ENCODE measurements at places on chromosomes 16 and 17.
A peak's percentile ranks its signal among the peaks of the same experiment; 100 is the strongest.

DNA sequence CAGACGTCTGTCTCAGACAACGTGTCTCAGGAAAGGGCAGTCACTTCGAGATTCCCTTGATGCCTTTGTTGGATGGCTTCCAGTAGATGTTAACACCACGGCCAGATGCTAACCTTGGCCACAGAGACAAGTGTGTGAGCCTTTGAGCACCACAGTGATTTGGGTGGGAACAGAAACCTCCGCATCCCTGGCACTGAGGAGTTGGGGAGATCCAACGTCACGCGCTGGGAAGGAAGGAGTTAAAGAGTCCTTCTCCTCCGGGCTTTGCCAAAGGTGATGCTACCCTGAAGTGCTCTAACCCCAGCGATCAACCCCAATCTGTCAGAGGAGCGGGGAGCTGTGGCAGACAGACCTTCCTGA, 3.0 kb upstream of the ABR start:
- no peak for DNase-seq

GRCh38 chr17:17417718-17418181, 59.0 kb upstream of the MED9 start:
- no peak for DNase-seq

DNA sequence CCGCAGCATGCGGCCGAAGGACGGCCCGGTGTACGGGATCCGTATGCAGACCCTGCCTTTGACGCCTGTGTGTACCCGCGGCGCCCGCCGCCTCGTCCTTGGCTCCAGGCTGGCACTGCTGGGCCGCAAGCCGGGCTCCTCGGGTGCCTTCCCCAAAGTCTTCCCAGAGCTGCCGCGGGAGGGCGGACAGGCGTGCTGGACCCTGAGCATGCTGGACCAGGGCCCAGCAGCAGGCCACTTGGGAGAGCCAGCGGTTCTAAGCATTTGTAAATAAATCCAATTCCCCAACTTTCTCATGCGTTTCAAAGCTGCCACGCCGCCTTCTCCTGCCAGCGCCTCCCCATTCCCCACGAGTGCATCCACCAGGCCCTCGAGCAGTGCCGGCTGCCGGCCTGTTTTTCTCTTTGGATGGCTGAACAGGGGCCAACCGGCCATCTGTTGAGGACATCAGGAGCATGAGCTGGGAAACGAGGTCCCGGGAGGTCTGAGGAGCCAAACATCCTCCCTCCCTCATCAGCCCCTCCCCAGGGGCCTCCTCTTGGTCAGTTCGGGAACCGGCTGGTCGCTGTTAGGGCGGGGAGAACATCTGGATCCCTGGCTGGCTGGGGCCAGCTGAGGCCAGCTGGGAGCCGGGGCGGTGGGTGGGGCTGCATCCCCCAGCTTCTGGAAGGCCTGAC, 20.5 kb upstream of the PABPN1L start:
- no peak for DNase-seq

DNA sequence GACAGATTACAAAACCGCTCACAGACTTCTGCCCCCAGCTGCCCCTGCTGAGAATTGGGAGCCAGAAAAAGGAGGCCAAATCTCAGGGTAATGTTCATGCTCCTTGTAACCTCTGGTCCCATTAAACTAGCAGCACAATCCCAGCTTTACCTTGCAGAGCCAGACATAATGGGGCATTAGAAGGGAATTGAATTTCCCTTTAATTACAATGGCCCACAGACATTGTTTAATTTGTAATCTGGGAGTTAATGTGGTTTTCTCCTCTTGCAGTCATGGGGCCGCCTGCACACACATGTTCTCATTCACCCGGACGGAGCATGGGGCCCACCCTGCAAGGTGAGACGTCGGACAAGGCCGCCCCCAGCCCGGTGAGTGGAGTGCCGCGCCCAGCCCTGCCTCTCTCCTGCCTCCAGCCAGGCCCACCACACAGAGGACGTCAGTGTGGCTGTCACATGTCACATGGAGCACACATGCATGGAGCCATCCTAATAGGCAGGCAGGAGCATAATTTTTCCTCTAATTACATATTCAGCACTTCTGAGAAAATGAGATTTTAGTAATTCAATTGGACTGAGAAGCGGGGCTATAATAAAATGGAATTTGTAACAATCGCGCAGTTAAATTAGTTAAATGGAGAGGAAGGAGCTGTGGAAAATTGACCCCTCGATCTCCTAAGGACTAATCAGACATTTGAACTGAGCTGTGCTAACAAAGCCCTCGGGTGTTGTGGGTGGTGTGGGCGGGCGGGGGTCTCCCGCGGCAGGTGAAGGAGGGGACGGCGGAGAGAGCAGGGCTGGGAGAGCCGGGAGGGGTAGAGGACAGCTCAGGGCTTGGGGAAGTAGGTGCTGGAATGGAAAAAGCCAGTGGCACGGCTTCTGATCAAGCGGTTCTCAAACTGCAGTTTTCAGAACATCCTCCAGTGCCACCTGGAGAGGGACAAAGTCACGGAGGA, 87.7 kb downstream of the ENGASE start:
- DNase-seq: no peak

DNA sequence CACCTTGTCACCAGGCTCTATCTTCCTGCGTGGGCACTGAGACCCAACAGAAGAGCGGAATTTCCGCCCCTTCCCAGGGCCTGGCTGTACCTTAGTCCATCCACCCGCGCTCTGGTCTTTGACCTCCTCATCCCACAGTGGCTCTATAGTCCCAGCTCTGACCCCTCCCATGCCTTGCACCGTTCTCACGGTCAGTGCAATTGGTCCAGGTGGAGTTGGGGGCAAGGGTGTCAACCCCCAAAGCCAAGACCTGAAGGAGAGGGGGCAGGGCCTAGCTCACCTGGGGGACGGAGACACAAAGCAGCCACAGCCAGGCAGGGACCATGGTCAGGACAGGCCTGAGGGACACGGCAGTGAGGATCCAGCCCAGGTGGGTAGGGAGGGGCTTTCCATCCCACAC, 944 bp downstream of the CDH16 start:
- no peak for DNase-seq

- DNase-seq: peak; percentile 27
Observed at GRCh38 chr17:27762527-27763305, 37.6 kb downstream of the NOS2 start.

GRCh38 chr17:73595068-73595467, 49.2 kb downstream of the SDK2 start:
- no peak for DNase-seq

DNA sequence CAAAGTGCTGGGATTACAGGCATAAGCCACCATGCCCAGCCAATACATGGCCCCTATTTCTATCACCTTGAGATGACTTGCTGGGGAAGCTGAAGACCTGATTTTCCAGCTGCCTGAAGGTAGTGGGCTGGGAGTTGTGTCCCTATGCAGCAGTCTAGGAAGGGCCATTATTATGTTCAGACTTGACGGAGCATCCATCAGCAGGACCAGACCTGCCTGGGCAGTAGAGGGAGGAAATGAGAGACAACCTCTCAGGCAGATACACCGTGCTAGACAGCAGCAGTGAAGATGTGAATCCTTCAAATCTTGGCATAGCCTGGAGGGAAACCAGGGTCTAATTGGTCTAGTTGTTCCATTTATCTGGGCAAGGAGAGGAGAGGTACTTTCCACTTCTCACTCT, 35.6 kb upstream of the PHOSPHO1 start:
- no peak for DNase-seq

- no peak for DNase-seq
Observed at GRCh38 chr17:48459070-48459844, 29.2 kb upstream of the SKAP1 start.

DNA sequence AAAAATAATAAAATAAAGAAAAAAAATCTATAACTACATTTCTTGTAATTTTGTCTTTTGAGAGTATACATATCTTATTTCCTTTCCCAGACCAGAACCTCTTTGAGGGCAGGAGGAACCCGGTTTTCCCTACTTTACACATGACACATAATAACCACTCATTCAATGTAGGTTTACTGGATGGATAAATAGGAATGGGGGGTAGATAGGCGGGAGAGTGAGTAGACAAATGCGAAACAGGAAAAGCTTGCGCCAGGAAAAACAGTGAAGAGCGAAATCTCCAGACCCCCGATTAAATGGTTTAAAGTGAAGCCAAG, 515 bp upstream of the GOSR2 start:
- DNase-seq: no peak

DNA sequence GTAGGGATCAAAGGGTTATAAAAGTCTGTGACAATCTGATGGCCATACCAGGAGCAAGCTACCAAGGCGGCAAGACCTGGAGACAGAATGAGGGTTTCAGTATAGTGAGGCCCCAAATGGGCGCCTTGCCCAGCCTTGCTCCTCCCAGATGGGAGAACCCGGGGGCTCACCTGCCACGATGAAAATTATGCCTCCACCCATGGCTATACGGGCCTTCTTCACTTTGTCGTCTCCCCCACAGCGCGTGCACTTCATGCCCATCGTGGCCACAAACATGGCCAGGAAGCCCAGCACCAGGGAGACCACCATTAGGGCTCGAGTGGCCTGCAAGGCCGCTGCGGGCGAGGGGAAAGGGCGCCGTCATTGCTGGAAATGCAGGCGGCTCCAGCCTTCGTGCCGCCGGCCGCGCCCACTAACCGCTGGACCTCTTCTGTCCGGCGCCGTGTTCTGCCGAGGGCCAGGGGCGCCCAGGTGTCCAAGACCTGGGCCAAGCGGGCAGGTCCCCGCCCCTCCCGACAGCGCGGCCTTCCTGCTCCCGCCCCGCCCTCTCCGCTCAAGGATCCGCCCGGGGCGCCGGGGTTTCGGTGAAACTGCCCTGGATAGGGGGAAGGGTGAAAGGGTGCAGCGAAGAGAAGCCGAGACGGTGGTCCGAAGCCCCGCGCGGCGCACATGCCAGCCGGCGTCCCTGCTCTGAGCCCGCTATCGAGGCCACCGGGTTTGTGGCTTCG, 1.5 kb downstream of the CLDN7 start:
- no peak for DNase-seq

DNA sequence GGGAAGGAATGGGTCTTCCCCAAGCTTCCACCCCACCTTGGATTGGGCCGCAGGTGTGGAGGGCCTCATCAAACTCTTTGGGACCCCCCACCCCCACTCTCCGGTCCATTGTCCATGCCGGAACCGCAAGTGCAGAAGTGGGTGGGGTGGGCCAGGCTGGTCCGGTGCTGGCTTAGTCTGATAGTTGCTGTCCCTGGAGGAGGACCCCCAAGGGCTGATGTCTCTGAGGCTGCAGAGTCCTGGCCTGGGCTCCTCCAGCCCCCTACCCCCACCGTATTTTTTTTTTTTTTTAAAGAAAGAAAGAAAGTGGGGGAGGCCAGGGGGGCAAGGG, 7.1 kb upstream of the ATXN7L3 start:
- DNase-seq: no peak

DNA sequence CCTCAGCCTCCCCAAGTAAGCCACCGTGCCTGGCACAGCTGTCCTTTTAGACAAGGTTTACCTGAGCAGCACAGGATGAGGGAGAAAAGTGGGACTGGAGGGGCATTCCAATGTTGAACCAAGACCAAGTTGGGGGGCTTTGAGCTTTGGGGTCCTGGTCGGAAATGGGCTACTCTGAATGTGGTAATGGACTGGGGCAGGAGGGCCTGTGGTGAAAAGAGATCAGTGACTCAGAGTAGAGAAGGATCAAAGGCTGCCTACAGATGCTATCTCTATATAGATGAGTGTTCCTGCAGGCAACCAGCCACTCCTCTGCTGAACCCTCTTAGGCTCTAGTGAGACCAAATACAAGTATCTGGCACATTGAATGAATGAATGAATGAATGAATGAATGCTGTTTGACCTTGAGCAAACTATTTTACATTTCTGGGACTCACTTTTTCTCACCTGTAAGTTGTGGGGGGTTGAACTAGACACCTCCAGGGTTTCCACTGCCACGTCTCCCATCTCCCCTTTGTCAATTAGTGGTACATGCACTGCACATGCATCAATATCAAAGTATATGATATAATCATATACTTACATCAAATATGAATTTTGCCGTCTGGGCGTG, 26.3 kb upstream of the ETV4 start:
- peak; percentile 55 for DNase-seq

- no peak for DNase-seq
Observed at GRCh38 chr16:83774066-83774465, 33.7 kb upstream of the HSBP1 start.

DNA sequence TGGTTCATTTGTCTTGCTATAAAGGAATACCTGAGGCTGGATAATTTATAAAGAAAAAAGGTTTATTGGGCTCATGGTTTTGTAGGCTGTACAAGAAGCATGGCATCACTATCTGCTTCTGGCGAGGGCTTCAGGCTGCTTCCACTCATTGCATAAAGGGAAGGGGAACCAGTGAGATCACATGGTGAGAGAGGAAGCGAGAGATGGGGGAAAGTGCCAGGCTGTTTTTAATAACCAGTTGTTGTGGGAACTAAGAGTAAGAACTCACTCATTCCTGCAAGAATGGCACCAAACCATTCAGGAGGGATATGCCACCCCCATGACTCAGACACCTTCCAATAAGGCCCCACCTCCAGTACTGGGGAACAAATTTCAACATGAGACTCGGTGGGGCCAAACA, 24.3 kb downstream of the SPECC1 start:
- DNase-seq: no peak

GRCh38 chr17:34979650-34980352, 511 bp upstream of the LIG3 start:
- DNase-seq: peak; percentile 26

DNA sequence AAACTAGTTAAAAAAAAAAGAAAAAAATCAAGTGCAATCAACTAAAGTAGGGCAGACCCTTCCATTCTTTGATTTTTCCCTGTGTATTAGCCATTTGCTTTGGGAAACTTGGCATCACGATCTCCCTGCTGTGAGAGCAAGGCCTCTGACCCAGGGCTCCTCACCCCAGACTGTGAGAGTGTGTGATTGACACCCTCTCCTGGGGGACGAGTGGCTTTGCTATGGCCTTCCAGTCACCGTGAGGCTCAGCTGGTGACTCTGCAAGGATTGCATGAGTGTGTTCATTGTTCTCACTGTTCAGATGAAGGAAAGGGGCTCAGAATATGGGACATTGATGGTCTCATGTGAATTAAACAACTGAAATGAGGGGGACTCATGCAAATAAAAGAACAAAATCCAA, 69.0 kb upstream of the BCAR1 start:
- DNase-seq: no peak

- no peak for DNase-seq
Observed at GRCh38 chr17:44591206-44591605, 33.9 kb downstream of the FZD2 start.

DNA sequence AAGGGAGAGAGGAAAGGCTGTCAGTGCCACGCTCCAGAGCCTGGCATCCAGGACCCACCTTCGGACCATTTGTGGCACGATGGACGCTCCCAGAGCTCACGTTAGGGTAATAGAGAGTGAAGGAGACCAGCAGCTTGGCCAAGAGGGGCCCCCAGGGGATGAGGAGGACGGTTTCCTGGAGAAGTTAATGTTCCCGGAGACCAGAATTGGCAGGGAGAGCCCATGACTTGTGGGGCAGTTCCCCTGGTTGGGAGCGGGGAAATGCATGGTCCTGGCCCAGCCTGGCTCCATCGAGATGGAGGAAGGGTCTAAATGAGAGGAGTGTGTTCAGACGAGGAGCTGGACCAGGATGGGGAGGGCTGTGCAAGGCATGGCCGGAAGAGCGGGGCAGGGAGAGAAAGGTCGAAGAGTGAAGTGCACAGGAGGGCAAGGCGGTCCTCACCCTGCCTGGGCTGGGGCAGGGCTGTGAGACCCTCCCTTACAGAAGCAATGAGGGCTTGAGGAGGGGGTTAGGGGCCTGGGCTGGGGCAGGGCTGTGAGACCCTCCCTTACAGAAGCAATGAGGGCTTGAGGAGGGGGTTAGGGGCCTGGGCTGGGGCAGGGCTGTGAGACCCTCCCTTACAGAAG, 2.9 kb upstream of the HIC1 start:
- DNase-seq: no peak

- DNase-seq: peak; percentile 95
Observed at GRCh38 chr17:8611619-8612298, 18.8 kb downstream of the MYH10 start.

- DNase-seq: no peak
Observed at GRCh38 chr16:57049678-57050077, 42.7 kb upstream of the CPNE2 start.
